ENCODE measurements at places on chromosomes 4 and X. TPM values are rescaled to one million over a fixed set of nuclear protein-coding genes. Genes with fewer than 3 reads are reported as not detected.

DNA sequence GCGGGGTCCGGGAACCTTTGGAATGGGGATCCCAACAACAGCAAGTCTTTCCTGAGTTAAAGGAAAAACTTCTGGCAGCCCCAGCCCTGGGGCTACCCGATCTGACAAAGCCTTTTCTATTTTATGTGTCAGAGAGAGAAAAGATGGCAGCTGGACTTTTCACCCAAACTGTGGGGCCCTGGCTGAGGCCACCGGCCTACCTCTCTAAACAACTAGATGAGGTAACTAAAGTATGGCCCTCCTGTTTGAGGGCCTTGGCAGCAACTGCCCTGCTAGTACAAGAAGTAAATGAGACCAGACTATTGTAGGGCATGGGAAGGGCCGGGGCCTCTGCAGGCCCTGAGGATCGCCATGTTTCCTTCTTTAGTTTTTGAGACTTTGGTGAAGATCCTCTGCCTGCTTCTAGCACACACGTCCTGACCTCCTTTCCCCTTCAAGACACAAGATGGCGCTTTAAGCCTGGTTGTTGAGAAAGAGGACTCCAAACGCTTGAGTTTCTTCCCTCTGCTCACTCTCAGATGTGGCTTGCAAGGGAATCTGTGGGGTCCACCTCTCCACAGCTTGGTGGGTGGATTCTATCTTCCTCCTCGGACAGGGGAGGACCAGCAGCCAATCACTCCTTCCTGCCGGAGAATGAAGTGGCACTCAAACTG, 18.5 kb upstream of the DRD5 start:
- no peaks in the 10 kb centered on the region for H3K36me3 ChIP-seq
- peak; percentile 55 for DNase-seq
- H3K27me3 ChIP-seq = peaks cover 2% of the 10 kb centered on the region
- H3K27ac ChIP-seq = no peak overlapping the region
- no peaks in the 10 kb centered on the region for H3K4me1 ChIP-seq

GRCh38 chrX:85109235-85109634, 105.6 kb downstream of the APOOL start:
- DNase-seq = no peak
- no peaks in the 10 kb centered on the region for H3K27me3 ChIP-seq
- H3K36me3 ChIP-seq = no peaks in the 10 kb centered on the region
- no peaks in the 10 kb centered on the region for H3K4me1 ChIP-seq
- no peak overlapping the region for H3K27ac ChIP-seq

DNA sequence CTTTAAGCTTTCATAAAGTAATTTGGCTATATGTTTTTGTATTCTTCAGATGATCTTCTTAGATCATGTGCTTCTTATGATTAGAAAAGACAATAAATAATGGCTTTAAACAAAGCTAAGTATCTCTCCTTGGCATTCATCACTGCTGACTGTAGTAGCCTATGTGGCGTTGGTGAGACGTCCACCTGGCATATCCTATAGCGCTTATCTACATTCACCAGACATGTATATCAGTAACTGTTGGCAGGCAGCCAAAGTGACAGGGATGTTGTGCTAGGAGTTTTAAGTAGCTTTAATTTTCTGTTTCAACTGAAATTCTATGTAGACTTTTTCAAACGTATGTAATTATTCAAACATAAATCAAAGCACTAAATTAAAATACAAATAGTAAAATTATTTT, 276.4 kb downstream of the IL15 start:
- no peak overlapping the region for H3K4me3 ChIP-seq
- no peaks in the 10 kb centered on the region for H3K27me3 ChIP-seq
- DNase-seq = no peak
- no peak overlapping the region for H3K27ac ChIP-seq

DNA sequence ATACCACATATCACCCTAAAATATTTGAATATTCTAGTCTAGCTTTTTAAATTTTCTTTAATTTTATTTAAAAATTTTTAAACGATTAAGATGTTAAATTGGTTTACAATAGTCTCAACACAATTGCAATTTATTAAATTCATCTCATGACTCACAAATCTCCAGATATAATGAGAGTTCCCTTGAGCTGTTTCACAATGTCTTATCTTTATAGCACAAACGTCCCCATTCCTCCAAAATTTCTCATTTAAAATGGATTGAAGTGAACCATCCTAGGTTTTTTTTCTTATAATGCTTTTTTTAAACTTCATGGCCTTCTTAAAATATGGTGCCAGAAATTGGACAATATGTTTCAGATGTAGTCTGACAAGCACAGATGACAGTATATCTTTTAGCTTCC, 204.4 kb downstream of the GABRB1 start:
- no peaks in the 10 kb centered on the region for H3K27me3 ChIP-seq
- no peak for DNase-seq
- H3K27ac ChIP-seq = no peak overlapping the region
- H3K36me3 ChIP-seq = no peaks in the 10 kb centered on the region
- H3K4me3 ChIP-seq = no peak overlapping the region
- H3K4me1 ChIP-seq = no peaks in the 10 kb centered on the region

DNA sequence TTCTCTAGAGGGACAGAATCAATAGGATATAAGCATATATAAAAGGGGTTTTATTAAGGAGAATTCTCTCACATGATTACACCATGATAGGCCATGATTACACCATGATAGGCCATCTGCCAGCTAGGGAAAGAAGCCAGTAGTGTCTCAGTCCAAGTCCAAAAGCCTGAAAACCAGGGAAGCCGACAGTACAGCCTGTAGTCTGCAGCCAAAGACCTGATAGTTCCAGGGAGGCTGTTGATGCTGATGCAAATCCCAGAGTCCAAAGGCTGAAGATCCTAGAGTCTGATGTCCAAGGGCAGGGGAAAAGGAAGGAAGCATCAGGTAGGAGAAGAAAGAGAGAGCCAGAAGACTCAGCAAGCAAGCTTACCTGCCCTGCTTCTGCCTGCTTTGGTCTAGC, 411.3 kb upstream of the EMCN start:
- no peaks in the 10 kb centered on the region for H3K27me3 ChIP-seq
- no peak overlapping the region for H3K27ac ChIP-seq
- no peak overlapping the region for H3K4me3 ChIP-seq
- DNase-seq = no peak
- peaks cover 1% of the 10 kb centered on the region for H3K4me1 ChIP-seq

- no peak overlapping the region for H3K4me3 ChIP-seq
- H3K4me1 ChIP-seq = no peaks in the 10 kb centered on the region
- no peaks in the 10 kb centered on the region for H3K27me3 ChIP-seq
- H3K36me3 ChIP-seq = no peaks in the 10 kb centered on the region
These were observed 108.2 kb upstream of the ADRA2C start for GRCh38 chr4:3657902-3658529.

DNA sequence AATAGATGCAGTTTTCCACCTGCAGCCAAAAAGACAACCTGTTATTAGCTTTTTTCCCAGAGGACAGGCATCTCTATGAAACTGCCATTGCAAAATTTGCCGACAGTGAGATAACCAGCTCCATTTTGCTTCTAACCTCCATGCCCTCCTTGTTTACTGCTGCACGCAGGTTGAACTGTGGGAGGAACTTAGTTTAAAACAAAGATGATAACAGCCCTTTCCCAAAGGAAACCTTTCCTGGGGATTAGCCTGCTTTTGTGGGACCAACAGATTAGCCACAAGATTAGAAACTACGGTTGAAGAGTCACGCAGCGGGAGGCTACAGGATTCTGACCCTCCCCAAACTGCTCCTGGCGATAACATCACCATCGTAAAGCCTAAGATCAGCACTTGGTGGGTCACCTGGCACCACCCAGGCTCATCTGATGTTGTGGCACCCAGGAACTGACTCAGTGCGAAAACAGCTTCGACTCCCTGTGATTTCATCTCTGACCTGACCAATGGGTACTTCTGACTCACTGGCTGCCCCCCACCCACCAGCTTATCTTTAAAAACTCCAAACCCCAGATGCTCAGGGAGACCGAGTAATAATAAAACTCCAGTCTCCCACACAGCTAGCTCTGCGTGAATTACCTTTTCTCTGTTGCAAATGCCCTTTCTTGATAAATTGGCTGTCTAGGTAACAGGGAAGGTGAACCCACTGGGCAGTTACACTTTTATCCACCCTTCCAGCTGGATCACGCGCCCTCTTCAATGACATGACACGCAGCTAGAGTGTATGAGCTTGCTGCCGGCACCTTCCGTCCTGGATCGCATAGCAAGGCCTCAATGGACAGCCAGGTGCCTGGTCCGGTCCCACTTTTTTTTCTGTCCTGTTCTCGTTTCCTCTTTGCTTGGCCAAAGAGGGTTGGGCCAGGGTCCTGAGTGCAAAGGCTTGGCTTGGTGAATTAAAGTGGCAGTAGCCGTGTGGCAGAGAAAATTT, 27.2 kb downstream of the NOP14 start:
- H3K27me3 ChIP-seq = no peaks in the 10 kb centered on the region
- DNase-seq = no peak
- H3K27ac ChIP-seq = no peak overlapping the region
- H3K36me3 ChIP-seq = no peaks in the 10 kb centered on the region
- peaks cover 8% of the 10 kb centered on the region for H3K4me1 ChIP-seq

DNA sequence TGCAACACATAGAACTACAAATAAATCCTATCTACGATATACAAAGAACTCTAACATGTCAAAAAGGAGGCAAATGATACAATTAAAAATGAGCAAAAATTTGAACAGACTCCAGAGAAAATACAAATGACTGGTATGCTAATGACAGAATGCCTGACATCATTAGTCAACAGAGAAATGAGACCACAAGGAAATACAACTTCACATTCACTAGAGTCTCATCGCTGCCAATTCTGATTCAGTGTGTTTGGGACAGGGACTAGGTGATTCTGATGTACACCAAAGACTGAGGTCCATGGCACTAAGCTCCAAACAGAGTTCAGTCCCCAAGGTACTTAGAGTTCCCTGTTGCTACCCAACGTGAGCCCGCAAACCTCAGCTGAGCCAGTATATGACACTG, 23.4 kb downstream of the SLC2A9 start:
- no peak for DNase-seq
- no peaks in the 10 kb centered on the region for H3K27me3 ChIP-seq
- peaks cover 4% of the 10 kb centered on the region for H3K4me1 ChIP-seq
- H3K36me3 ChIP-seq = no peaks in the 10 kb centered on the region
- H3K27ac ChIP-seq = no peak overlapping the region
- no peak overlapping the region for H3K4me3 ChIP-seq

DNA sequence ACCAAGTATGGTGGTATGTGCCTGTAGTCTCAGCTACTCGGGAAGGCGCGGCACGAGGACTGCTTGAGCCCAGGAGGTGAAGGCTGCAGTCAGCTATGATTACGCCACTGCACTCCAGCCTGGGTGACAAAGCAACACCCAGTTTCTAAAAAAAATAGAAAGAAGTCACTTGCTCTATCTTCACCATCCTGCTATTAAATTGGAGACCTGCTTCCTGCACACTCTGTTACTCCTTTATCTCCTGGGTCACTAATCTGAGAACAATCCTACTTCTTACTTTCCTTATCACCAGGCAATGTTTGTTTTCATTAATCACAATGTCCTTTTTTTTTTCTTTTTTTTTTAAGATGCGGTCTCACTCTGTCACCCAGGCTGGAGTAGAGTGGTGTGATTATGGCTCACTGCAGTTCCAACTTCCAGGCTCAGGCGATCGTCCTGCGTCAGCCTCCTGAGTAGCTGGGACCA, 16.2 kb downstream of the PRKX start:
- peaks cover 5% of the 10 kb centered on the region for H3K4me1 ChIP-seq
- no peak overlapping the region for H3K27ac ChIP-seq

DNA sequence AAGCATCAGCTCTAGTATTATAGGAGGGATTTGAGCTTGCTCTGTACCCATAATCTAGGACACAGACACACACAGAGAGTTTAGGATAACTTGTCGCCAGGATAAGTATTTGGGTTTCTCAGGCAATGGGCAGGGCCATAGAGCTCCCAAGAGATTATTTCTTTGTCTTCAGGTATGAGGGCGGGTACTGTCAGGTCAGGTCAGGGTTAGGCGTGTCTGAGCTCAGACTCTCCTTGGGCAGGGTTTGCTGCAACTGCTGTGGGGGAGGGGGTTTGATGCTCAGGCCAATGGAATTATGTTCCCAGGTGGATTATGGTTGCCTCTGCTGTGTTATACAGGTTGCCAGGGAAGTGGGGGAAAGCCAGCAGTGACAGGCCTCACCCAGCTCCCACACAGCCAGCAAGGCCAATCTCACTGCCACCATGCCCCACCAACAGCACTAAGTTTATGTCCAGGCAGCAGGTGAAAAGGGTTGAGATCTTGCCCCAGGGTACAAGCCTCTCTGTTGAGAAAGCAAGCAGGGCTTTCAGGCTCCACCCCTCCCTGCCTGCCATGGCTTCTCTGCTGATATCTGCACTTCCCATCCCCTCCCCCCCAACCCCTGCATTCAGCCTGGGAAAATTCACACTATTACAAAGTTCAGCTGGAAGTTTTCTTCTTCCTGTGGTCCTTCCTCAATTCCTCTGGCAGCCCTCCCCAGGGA, 101.3 kb downstream of the RRAGB start:
- H3K4me1 ChIP-seq = no peaks in the 10 kb centered on the region
- no peak overlapping the region for H3K4me3 ChIP-seq
- H3K36me3 ChIP-seq = no peaks in the 10 kb centered on the region
- no peaks in the 10 kb centered on the region for H3K27me3 ChIP-seq

- no peaks in the 10 kb centered on the region for H3K36me3 ChIP-seq
- H3K27me3 ChIP-seq = no peaks in the 10 kb centered on the region
- H3K27ac ChIP-seq = no peak overlapping the region
- no peaks in the 10 kb centered on the region for H3K4me1 ChIP-seq
- DNase-seq = no peak
These were observed 363.4 kb downstream of the DMD start for GRCh38 chrX:32847921-32848320.

DNA sequence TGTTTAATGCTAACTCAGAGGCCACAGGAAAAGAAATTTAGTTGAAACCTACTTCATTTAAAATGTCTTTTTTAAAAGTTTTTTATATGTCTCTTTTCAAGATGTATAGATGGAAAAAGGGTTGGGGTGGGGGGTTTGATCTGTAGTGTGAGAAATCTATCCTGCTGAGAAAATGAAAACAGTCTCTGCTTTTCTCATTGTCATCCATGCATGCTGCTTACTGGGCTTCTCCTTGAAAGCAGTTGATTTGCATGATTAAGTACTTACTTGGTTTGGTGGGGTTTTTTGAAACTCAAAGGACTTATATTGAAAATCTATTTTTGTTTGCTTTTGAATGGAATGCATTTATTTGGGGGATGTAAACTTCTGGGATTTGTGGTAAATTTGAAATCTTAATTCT, 313.6 kb upstream of the DKK2 start:
- H3K27ac ChIP-seq = no peak overlapping the region
- H3K4me3 ChIP-seq = no peak overlapping the region
- DNase-seq = no peak
- no peaks in the 10 kb centered on the region for H3K4me1 ChIP-seq
- H3K36me3 ChIP-seq = no peaks in the 10 kb centered on the region

GRCh38 chrX:9349572-9350494, 115.0 kb upstream of the TBL1X start:
- H3K4me3 ChIP-seq = no peak overlapping the region
- H3K27ac ChIP-seq = no peak overlapping the region
- no peaks in the 10 kb centered on the region for H3K36me3 ChIP-seq
- no peaks in the 10 kb centered on the region for H3K27me3 ChIP-seq
- no peaks in the 10 kb centered on the region for H3K4me1 ChIP-seq

CNGA2 gene
- total RNA-seq = not detected

SSX2 gene
- total RNA-seq = not detected

SMR3B gene
- not detected for total RNA-seq

All from ovary (tissue), 10 donors.